Motor neuron (in vitro differentiated cells): ENCODE measurements at places on chromosomes 6 and 20. TPM values are rescaled to one million over a fixed set of nuclear protein-coding genes. Genes with fewer than 3 reads are reported as not detected.
A peak's percentile ranks its signal among the peaks of the same experiment; 100 is the strongest.

GRCh38 chr20:24764794-24765202 is 184.3 kb upstream of the CST7 start:
- no peak for ATAC-seq

DNA sequence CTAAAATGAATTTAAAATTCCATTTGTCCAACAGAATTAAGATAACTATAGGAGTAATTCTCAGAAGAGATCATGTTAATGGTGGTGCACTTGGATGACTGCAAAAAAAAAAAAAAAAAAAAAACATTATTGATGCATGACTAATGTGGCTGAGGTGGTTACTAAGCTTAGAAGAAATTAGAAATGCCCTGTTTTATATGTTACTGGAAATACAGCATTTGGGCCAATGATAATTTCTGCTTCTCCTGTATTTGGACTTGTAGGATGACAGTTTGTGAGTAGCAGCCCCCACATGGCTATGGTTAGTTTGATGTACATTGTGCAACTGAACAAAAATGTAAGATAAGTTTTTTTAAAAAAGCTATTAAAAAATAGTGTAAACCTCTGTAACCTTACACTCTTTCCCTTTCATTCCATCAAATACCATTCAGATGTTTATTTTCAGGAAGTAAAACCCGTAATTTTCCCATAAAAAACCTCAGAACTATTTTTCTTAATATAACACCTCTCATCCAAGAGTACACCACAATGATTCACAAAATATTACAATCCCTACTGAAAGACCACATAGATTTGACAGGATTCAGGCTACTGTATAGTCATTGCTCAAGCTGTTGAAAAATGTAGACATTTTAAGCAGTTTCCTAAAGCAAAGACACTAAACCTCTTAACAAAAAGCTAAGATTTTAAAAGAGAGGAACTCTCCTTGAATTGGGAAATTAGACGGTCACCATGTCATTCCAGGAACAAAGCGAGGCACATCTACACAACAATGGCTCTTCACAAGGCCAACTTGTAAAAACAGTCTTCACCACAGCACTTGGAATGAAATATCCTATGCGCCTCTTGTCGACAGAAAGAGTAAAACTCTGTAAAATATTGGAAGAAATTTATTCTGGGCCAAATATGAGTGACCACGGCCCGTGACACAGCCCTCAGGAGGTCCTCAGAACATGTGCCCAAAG is 83.0 kb downstream of the WDR27 start:
- no peak for ATAC-seq

GRCh38 chr6:53737746-53738145 is 57.1 kb upstream of the LRRC1 start:
- ATAC-seq = no peak

GRCh38 chr6:111888928-111889695 is 15.9 kb upstream of the FYN start:
- peak; percentile 99 for ATAC-seq

Gene HTR1B
- 0.60 and 1.1 TPM in 2 replicates for total RNA-seq

Gene SMOC2
- 29.0 and 31.4 TPM in 2 replicates for total RNA-seq
